ENCODE measurements at places on chromosomes 6 and 20.
A peak's percentile ranks its signal among the peaks of the same experiment; 100 is the strongest.

- peak; percentile 24 for DNase-seq
Measured at GRCh38 chr6:14542670-14543366, 425.2 kb downstream of the CD83 start.

GRCh38 chr20:43752561-43753301 lies 25.9 kb upstream of the GTSF1L start:
- DNase-seq = no peak

DNA sequence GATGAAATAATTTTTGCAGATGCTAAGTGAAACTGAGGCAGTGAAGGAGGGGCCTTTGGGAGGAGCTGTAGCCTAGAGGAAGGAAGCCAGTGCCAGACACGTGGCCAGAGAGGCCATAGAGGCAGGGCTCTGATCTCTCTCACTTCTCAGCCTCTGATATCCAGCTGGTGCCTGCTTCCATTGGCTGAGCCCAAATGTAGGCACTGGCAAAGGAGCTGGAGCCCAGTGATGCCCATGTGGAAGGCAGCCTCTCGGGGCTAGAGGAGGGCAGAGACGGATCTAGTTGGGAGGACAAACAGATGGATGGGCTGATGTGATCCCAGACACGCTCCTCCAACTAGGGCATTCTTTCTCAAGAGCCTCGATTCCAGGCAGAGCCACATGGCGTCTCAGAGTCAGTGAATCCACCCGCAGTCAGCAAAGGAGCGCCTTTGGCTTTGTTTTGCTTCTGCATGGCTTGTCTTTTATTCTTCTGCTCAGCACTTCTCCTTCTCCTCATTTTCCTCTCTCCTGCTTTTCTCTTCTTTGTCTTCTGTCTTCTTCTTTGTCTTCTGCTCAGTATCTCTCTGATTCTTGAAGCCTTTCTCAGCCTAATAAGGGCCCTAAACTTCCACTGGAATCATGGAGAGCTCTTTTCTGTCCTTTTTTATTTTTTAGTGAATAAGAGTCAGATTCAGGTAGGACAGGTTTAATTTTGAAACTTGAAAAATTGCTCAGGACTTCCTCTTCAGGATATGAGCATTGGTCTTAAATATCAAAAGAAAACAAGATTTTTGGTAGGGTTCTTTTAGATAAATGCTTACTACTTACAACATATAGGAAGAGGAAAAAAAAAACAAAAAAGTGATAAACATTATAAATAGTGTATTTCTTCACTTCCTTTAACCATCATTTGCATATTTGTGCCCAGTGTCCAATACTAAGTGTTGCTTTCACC lies 41.8 kb downstream of the CYP24A1 start:
- DNase-seq = no peak

- peak; percentile 94 for DNase-seq
Measured at GRCh38 chr6:123997223-123997622, 193.6 kb downstream of the NKAIN2 start.

DNA sequence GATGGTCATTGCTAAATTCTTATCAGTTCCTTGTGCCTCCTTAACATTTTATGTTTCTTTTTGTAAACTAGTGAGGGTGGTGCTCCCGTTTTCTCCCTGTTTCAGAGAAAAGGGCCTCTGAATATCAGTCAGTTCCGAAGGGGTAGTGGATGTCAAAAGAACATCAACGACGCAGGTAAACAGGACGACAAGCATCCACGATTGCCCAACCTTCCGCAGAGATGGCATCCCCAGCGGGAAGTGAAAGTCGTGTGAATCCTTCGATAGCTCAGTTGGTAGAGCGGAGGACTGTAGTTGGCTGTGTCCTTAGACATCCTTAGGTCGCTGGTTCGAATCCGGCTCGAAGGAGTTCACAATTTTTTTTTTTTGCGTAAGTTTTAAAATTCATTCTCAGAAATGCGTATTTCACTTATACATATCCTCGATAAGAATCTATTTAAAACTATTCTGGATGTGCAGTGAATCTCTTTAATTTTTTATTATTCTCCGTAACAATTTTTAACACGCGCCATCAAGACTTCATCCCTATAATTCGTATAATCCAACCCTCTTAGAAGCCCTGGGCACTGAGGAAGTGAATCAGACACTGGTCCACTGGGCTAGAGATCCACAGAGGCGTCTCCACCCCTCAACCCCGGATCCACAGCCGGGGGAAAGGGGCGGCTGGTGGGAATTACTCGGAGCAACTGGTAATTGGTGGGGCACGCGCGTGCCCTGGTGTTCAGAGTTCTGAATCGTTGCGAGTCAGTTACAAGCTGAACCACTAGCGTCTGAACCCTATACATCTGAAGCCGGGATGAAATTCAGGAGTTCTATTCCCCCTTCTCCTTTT lies 27.9 kb upstream of the ABT1 start:
- DNase-seq = peak; percentile 89

GRCh38 chr6:111857674-111858337 lies 15.4 kb downstream of the FYN start:
- DNase-seq = no peak

- DNase-seq = no peak
Measured at GRCh38 chr6:129662406-129662766, 47.6 kb downstream of the ARHGAP18 start.

DNA sequence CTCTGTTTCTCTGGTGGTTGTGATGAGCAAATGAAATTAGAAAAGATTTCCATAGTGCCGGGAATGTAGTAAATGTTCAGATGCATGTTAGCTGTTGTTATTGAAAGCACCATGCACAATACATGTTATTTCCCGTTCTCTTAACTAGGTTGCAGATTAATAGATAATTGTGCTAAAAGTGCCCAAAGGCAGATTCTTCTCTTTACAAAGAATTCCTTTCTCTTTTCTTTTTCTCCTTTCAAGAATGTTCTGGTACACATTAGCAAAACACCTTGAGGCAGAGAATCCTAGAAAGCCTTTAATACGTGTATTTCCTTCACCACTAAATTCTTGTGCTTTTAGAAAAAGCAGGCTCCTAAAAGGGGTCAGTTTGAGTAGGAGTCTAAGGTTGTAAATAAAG lies 121.1 kb upstream of the ASF1A start:
- DNase-seq = no peak

DNA sequence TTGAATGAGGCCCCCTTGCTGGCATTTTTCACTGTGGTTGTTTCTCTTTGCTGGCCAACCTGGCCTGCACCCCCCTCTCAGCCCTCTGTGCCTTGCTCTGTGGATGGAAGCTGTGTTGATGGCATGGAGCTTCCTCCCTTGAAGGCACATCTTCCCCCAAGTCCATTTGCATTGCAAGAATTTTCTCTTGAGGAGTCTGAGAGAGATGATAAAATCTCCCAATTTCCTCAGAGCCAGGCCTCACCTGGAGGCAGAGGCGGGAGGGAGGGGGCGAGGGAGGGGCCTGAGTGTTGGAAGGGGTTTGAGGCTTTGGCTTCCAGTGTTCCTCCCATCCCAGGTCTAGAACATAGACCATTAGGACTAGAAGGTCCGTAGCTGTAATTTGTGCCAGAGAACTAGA lies 175.1 kb downstream of the SCP2D1 start:
- no peak for DNase-seq

GRCh38 chr6:137816133-137816579 lies 50.9 kb upstream of the TNFAIP3 start:
- DNase-seq = no peak

- DNase-seq = no peak
Measured at GRCh38 chr20:3924304-3925112, 35.3 kb downstream of the PANK2 start.

GRCh38 chr20:37295595-37295994 lies 6.1 kb downstream of the MANBAL start:
- peak; percentile 97 for DNase-seq

GRCh38 chr6:48917233-48917632 lies 545.8 kb downstream of the MMUT start:
- DNase-seq = no peak

- DNase-seq = no peak
Measured at GRCh38 chr20:38932457-38933120, 6.4 kb downstream of the FAM83D start.

GRCh38 chr6:81987293-81987692 lies 234.8 kb upstream of the TENT5A start:
- no peak for DNase-seq

Measured in NCI-H146 (cell line).